ENCODE measurements at places on chromosomes 4 and X. TPM values are rescaled to one million over a fixed set of nuclear protein-coding genes. Genes with fewer than 3 reads are reported as not detected.

GRCh38 chrX:116628464-116628863, 165.7 kb upstream of the CT83 start:
- DNase-seq, result no peak
- H3K27ac ChIP-seq, result no peak overlapping the region
- no peaks in the 10 kb centered on the region for H3K36me3 ChIP-seq
- no peaks in the 10 kb centered on the region for H3K4me1 ChIP-seq

GRCh38 chrX:155068165-155068564, 2.8 kb downstream of the CMC4 start:
- H3K36me3 ChIP-seq, result no peaks in the 10 kb centered on the region
- DNase-seq, result no peak
- H3K4me1 ChIP-seq, result no peaks in the 10 kb centered on the region
- H3K4me3 ChIP-seq, result no peak overlapping the region

- H3K4me1 ChIP-seq, result no peaks in the 10 kb centered on the region
- no peaks in the 10 kb centered on the region for H3K36me3 ChIP-seq
- no peaks in the 10 kb centered on the region for H3K27me3 ChIP-seq
- DNase-seq, result no peak
- H3K27ac ChIP-seq, result no peak overlapping the region
- H3K4me3 ChIP-seq, result no peak overlapping the region
These were observed 308.5 kb downstream of the EVC2 start for GRCh38 chr4:5399790-5400421.

DNA sequence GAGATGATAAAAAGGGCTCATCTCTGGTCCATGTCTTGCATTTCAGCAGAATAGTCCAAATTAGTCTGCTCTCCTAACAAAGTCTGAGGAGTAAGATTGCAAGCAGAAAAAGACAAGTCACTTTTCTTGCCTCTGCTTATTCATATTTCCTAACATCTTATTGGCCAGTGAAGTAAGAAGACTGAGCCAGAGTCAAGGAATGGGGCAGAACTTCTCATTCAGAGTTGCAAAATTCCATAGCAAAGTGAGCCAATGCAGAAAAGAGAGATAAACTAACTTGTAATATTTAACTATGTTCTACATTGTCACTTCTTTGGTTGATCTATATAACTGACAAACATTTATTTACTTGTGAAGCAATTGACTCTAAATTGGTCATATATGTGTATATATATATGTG, 2304.0 kb downstream of the ARAP2 start:
- H3K27me3 ChIP-seq, result no peaks in the 10 kb centered on the region
- H3K4me1 ChIP-seq, result no peaks in the 10 kb centered on the region
- no peak for DNase-seq
- H3K36me3 ChIP-seq, result no peaks in the 10 kb centered on the region
- no peak overlapping the region for H3K4me3 ChIP-seq
- H3K27ac ChIP-seq, result no peak overlapping the region

DNA sequence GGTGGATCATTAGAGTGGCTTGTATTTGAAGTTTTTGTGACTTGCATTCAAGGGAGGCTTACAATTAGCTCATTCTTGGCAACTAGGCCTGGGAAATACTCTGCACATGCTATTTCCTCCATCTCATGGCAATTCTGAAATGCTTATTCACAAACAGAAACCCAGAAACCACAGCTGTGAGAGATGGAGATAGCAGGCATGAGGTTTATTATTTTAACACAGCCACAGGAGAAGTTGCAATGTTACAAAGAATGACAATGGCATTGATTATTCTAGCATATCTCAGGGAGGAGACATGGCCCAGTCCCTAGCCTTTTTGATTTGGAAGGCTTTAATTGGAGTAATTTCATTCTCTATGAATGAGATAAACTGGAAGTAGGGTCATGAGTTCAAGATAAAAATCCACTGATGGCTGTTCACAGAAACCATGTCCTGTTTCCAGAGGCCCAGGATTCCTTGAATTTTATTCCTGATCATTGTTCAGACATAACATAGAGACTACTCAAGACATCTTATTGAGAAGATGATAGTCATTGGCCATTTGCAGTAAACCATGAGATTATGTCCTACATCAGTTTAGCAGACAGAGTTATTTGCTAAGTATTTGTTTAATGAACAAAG, 123.9 kb downstream of the MID1 start:
- no peaks in the 10 kb centered on the region for H3K27me3 ChIP-seq
- no peak overlapping the region for H3K4me3 ChIP-seq
- DNase-seq, result no peak
- no peaks in the 10 kb centered on the region for H3K36me3 ChIP-seq

DNA sequence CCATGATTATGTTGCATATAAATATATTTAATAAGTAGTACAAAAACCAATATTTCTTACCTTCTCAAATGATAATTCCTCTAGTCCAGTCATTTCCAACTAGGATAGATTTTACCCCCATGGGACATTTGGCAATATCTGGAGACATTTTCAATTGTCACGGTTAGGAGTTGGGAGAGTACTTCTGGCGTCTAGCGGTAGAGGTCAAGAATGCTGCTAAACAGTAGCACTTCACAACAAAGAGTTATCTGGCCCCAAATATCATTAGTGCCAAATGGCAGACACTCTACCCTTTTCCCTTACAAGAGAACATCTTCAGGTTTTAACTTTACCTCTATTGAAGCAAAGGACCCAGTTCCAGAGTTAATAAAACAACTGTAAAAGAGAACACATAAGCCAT, 168.1 kb downstream of the FAT4 start:
- no peak overlapping the region for H3K27ac ChIP-seq
- no peak for DNase-seq
- no peak overlapping the region for H3K4me3 ChIP-seq
- H3K27me3 ChIP-seq, result no peaks in the 10 kb centered on the region

GRCh38 chr4:70721747-70722146, at the start of gene RUFY3:
Gene RUFY3 (plus strand): TSS chr4:70721964. CDS start chr4:70722574, 610 bp downstream.
- H3K27me3 ChIP-seq, result no peaks in the 10 kb centered on the region
- H3K4me1 ChIP-seq, result peaks cover 46% of the 10 kb centered on the region
- H3K27ac ChIP-seq, result peak within 1 kb of the TSS; percentile 55
- no peak for DNase-seq

- peak; percentile 10 for DNase-seq
- H3K27ac ChIP-seq, result no peak overlapping the region
These were observed 1.1 kb upstream of the SEPTIN6 start for GRCh38 chrX:119693996-119694451.

- DNase-seq, result no peak
- H3K27me3 ChIP-seq, result no peaks in the 10 kb centered on the region
- H3K4me3 ChIP-seq, result no peak overlapping the region
- no peaks in the 10 kb centered on the region for H3K4me1 ChIP-seq
- no peaks in the 10 kb centered on the region for H3K36me3 ChIP-seq
- no peak overlapping the region for H3K27ac ChIP-seq
These were observed 404.8 kb downstream of the TLL1 start for GRCh38 chr4:166277853-166278252.

DNA sequence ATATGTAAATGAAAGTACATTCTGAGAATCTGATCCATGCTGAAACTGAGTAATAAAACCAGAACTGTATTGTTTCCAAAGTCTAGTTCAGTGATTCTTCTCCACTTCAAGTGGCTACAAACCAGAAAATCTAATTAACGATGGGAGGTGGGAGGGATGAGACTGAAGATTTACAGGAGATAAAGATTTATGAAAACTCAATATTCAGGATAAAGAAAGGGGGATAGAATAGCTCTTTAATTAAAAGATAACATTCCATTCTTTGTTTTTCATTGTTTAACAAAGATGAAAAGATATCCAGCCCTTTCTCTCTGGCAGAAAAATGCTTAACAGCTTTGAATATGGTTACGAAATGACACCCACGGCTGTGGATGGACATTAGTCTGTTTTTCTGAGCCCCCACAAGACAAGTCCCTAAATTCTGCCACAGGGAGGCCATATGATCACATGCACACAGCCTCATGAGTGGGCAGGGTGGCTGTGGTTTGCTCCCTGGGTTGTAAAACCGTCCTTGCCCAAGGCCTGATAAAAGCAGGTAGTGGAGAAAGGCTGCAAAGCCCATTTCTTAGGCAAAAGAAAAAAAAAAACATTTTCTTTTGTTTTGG, 36.4 kb downstream of the TMEM150C start:
- no peak overlapping the region for H3K27ac ChIP-seq
- H3K27me3 ChIP-seq, result no peaks in the 10 kb centered on the region
- no peaks in the 10 kb centered on the region for H3K36me3 ChIP-seq
- no peak overlapping the region for H3K4me3 ChIP-seq
- no peaks in the 10 kb centered on the region for H3K4me1 ChIP-seq

- no peaks in the 10 kb centered on the region for H3K36me3 ChIP-seq
- H3K4me1 ChIP-seq, result no peaks in the 10 kb centered on the region
- peak within 1 kb of the TSS; percentile 85 for H3K27ac ChIP-seq
- H3K4me3 ChIP-seq, result peak within 1 kb of the TSS; percentile 43
- DNase-seq, result peak; percentile 77
These were observed at the start of gene ARMCX5 for GRCh38 chrX:102599084-102599950. Gene ARMCX5 (plus strand): TSS chrX:102599515. CDS start chrX:102602142, 2,627 bp downstream.

GRCh38 chr4:174009686-174010451, 273.6 kb downstream of the FBXO8 start:
- H3K27me3 ChIP-seq, result no peaks in the 10 kb centered on the region
- DNase-seq, result no peak
- H3K27ac ChIP-seq, result no peak overlapping the region
- no peaks in the 10 kb centered on the region for H3K4me1 ChIP-seq

- no peaks in the 10 kb centered on the region for H3K4me1 ChIP-seq
- H3K27me3 ChIP-seq, result no peaks in the 10 kb centered on the region
- H3K27ac ChIP-seq, result no peak overlapping the region
- no peak overlapping the region for H3K4me3 ChIP-seq
These were observed 1833.2 kb upstream of the PCDH7 start for GRCh38 chr4:28886934-28887333.

DNA sequence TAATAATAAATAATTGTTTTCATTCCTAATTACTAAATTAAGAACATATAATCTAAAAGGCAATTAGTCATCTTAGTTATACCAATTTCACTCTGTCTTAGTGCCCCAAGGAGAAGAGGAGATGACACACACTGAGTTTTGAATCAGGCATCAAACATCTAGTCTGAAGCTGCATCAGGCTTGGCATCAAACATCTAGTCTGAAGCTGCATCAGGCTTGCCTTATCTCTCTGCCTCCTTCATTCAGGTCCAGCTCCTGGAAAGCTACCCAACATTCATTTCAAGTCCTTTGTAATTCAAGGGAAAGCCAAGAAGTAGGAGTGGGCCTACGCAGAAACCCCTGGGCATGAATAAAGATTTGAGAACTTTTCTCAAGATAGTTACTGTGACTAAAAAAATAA, 62.2 kb downstream of the SH3RF1 start:
- no peaks in the 10 kb centered on the region for H3K4me1 ChIP-seq
- H3K27ac ChIP-seq, result no peak overlapping the region
- DNase-seq, result no peak
- H3K36me3 ChIP-seq, result no peaks in the 10 kb centered on the region
- H3K27me3 ChIP-seq, result no peaks in the 10 kb centered on the region
- H3K4me3 ChIP-seq, result no peak overlapping the region

DNA sequence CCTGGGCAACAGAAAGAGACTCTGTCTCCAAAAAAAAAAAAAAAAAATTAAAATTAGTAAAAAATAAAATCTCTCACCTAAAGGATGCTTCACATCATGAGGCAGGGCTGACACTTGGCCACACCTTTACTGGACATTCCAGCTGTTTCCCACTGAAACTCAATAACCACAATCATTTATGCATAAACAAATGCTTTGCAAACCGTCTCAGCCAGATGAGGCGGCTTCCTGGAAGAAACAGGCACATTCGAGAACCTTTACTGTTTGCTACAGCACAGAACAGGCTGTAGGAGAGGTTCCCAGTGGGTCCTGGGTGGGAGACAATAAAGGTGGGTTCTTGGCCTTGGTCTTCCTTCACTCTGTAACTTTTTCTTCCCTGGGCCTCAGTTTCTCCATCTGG, 10.9 kb upstream of the TBC1D14 start:
- H3K27ac ChIP-seq, result no peak overlapping the region
- H3K27me3 ChIP-seq, result no peaks in the 10 kb centered on the region
- H3K36me3 ChIP-seq, result no peaks in the 10 kb centered on the region
- H3K4me1 ChIP-seq, result peaks cover 11% of the 10 kb centered on the region

- no peak overlapping the region for H3K27ac ChIP-seq
- H3K36me3 ChIP-seq, result no peaks in the 10 kb centered on the region
- no peak overlapping the region for H3K4me3 ChIP-seq
- DNase-seq, result no peak
- no peaks in the 10 kb centered on the region for H3K4me1 ChIP-seq
These were observed 275.4 kb upstream of the CPEB2 start for GRCh38 chr4:14726877-14727361.

DNA sequence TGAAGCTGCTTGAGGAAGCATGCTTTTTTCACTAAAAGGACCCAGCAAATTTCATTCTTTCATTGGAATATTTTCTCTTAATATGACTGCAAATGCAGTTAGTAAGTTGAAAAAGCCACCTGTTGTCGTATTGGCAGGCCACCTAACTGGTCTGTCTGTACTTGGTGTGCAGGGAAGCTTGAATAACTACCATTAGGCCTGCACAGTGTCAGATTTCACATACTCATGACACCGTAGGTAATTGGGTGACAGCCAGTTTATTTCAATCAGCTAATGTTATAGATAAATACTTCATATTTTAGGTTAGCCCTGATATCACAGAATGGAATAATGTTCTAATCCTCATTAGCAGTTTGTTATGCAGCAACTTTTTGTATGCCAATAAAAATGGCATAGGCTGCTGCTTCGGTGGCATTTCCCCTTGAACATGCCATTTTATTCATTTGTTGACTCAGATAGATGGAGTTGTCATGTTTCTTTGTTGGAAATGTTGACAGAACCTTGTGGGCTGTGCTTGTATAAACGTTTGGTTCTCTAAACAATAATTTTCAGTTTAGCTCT, 173.7 kb downstream of the RPA4 start:
- peak; percentile 13 for DNase-seq
- no peak overlapping the region for H3K4me3 ChIP-seq
- no peak overlapping the region for H3K27ac ChIP-seq
- H3K27me3 ChIP-seq, result no peaks in the 10 kb centered on the region

DNA sequence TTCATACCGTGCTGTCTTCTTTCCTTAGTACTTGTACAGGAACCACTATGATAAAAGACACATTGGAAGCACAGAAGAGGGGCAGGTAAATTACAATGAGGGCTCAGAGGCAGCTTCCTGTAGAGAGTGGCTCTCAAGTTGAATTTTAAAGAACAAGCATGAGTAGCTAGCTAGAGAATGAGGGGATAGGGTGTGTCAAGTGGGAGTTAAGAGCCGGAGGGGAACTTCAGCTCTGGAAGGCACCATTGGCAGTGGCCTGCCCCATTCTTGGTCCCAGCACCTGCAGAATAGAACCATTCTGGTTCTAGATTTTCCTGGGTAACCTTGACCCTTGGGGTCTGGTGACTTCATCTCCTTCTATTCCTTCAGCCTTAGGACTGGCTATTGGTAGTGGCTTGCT, 34.0 kb upstream of the JADE1 start:
- peaks cover 7% of the 10 kb centered on the region for H3K4me1 ChIP-seq
- peak; percentile 16 for DNase-seq
- H3K27ac ChIP-seq, result no peak overlapping the region
- no peak overlapping the region for H3K4me3 ChIP-seq
- no peaks in the 10 kb centered on the region for H3K36me3 ChIP-seq

The CYSLTR1 gene
- total RNA-seq, result 1.2 TPM

The LONRF3 gene
- total RNA-seq, result 53.3 TPM

The FGFBP1 gene
- 0.22 TPM for total RNA-seq

The FGF5 gene
- not detected for total RNA-seq

The NXF2 gene
- total RNA-seq, result not detected

The S100P gene
- not detected for total RNA-seq

The CXCL13 gene
- not detected for total RNA-seq

The NUP62CL gene
- 15.5 TPM for total RNA-seq

The NIPAL1 gene
- total RNA-seq, result 3.5 TPM

The TLR10 gene
- total RNA-seq, result not detected

The ETNPPL gene
- 1.3 TPM for total RNA-seq

Measured in thyroid gland (tissue), 4 donors.